ENCODE measurements at places on chromosomes 5 and 9.
A peak's percentile ranks its signal among the peaks of the same experiment; 100 is the strongest.

DNA sequence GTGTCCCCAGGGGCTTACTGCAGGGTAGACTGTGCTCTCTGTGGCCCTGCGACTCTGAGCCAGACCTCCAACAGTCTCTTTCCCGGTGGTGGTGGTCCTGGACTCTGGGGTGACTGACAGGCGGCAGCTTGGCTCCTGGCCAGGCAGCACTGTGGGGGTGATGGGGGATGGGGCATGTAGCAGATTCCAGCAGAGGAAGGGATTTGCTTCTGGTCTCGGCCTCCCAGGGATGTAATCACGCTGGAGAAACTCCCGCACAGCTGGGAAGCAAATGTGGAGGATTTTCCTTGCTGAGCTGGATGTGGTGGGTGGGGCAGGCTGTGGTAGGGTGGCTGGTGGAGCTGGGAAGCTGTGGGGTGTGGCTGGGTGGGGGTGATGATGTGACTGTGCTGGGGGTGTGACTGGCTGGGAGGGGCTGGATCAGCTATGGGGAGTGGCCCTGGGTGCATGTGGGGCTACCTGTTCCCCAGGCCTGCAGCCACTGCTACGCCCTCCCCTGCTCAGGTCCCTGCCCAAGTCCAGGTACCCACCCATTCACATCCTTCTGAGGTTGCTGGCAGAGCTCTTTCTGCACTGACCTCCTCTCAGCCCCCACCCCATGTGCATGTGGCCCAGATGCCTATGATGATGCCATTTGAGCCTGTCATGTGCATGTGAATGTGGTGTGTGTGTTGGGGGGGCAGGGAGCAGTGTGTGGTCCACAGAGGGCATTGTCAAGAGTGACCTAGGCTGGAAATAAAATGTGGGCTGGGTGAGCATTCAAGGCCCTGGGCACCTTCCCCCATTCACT, 3.8 kb downstream of the NDST1 start:
- peak; percentile 79 for DNase-seq

DNA sequence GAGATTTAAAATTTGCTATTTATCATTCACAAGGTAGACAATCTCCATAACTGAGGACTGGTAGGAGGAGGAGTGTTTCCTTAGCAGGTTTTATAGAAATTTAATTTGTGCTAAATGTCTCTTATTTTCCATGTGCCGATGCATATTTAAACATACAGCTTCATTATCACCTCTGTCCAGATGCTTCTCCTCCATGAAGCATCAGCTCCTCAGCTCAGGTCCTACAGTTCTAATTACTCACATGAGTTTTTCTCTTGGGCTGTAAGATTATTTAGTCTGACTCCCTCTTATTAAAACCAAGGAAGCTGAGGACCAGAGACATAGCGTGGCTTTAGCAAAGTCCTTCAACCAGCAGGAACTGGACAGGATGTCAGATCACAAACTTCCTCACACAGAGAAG, 300.2 kb upstream of the PANK3 start:
- DNase-seq: no peak

- no peak for DNase-seq
These were observed 24.2 kb upstream of the CATSPER3 start for GRCh38 chr5:134943547-134943946.

GRCh38 chr9:82969291-82969690, 93.7 kb downstream of the RASEF start:
- DNase-seq: no peak

GRCh38 chr9:108662091-108662875, 193.5 kb downstream of the ACTL7B start:
- no peak for DNase-seq

- peak; percentile 11 for DNase-seq
These were observed at the start of gene PCDHA7 for GRCh38 chr5:140833993-140834392. PCDHA7 (plus strand) TSS chr5:140834269; CDS start chr5:140834384, 115 bp downstream.

- DNase-seq: no peak
These were observed 36.9 kb upstream of the ANGPTL2 start for GRCh38 chr9:127159325-127159801.

DNA sequence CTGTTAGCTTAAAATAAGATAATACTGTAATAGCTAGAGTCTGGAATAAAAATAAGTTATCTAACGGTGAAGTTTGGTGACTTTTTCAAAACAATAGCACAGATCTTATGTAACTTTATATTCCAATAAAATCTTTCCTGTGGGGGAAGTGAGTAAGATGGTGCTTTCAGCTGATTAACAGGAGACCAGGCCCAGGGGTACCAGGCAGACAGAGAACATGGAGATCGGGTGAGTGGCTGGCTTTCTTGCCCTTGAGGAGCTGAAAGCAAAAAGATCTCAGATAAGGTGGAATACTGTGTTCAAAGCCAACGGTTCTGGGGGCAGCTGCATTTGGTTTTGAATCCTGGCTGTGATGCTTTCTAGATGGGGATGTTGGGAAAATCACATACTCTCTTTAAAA, 61.3 kb downstream of the MAT2B start:
- no peak for DNase-seq

DNA sequence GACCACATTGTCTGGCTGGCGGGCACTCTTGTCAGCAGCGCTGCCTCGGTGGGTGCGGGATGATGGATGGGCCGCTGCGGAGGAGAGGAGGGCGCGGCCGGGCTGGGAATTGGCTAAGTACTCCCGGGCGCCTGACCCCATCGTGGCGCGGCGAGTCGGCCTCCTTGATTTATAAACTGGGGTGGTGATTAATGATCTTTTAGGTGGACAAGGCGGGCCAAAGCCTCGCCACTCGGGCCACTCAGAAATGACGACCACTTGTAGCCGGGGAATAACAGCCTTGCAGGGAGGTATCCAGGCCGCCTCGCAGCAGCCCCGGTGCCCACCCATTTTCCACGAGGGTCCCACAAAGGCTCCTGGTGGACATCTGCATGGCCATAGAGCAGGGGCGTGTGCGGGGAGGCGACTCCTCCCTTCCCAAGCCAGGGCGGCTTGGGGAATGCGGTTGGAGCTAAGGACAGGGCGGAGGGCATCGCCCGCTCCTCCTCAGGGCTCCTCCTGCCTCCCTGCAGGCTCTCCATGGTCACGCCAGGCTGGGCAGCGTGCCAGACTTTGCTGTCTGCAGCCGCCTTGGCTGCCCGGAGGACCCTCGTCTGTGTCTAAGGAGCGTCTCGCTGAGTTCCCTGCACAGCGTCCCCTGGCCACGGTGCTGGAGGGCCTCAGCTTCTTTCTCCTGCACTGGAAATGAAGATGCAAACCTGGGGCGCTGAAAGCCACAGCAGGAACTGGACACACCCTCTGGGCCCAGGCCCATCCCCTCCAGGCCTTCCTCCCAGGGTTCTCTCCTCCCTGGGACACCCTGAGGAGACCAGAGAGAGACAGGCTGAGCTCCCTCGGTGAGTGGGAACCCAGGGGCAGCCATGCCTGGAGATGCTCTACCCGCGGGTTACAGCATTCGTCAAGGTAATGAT, 287.4 kb upstream of the IRX4 start:
- peak; percentile 79 for DNase-seq
